Osteoblast (primary cell): ENCODE measurements at places on chromosomes 4 and X. TPM values are rescaled to one million over a fixed set of nuclear protein-coding genes. Genes with fewer than 3 reads are reported as not detected.

- no peak for DNase-seq
Observed at GRCh38 chr4:119794113-119794512, 165.5 kb upstream of the PDE5A start.

DNA sequence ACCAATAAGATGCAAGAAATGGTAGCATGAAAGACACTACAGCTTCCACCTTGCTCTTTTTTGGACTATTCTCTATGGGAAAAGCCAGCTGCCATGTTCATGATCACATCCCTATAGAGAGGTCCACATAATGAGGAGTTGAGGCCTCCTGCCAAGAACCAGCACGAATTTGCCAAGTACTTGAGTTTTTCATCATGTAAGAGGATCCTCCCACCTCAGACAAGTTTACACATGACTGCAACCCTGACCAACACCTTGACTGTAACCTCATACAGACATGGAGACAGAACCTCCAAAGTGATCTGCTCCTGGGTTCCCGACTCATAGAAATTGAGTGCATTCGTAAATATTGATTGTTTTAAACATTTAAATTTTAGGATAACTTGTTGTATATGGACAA is 135.2 kb upstream of the TSPAN5 start:
- no peak for DNase-seq

GRCh38 chrX:46823481-46823880 is 13.4 kb upstream of the RP2 start:
- DNase-seq, result no peak

DNA sequence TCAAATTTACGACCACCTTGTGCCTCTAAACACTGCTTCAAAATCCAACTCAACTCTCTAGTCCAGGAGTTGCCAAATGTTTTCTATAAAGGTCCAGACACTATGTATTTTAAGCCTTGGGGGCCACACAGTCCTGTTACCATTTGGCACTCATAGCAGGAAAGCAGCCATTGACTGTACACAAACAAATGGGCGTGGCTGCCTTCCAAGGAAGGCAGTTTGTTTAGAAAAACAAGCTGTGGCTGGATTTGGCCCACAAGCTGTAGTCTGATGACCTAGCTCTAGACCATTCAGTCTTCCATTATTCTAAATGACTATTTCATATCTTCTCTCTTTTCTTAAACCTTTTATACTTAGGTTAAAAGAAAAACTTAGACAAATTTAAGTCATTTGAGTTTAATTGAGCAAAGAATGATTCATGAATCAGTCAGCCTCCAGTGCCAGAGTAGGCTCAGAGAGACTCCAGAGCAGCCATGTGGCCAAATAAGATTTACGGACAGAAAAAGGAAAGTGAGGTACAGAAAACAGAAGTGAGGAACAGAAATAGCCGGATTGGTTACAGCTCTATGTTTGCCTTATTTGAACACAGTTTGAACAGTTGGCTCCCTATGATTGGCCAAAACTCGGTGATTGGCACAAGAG is 825.8 kb upstream of the LCORL start:
- DNase-seq, result no peak

GRCh38 chrX:124392794-124393193 is 46.4 kb downstream of the SH2D1A start:
- DNase-seq, result no peak

- DNase-seq, result no peak
Observed at GRCh38 chr4:35538807-35539206, 705.5 kb downstream of the ARAP2 start.

DNA sequence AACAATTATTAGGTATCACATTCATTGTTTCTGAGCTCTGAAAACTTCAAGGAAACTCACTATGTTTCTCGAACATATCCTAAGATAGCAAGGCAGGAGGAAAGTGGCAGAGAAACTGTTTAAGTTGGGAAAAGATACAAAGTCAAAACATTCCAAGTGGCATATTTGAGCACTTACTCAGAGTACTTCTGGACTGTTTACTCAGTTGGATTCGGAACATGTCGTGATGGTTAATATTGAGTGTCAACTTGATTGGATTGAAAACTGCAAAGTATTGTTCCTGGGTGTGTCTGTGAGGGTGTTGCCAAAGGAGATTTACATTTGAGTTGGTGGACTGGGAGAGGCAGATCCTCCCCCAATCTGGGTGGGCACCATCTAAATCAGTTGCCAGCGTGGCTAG is 298.3 kb downstream of the IL1RAPL2 start:
- DNase-seq, result no peak

- DNase-seq, result no peak
Observed at GRCh38 chr4:103197765-103198110, 405 bp downstream of the CENPE start.

Gene CENPVL2
- not detected in 2 replicates for total RNA-seq

Gene RASL11B
- under 0.01 TPM in 1 of 2 replicates, not detected in the other for total RNA-seq

Gene MAGEA11
- total RNA-seq, result not detected in 2 replicates

Gene REELD1
- not detected in 2 replicates for total RNA-seq

Gene MAGEH1
- 25.0 and 29.8 TPM in 2 replicates for total RNA-seq

Gene FAM9C
- under 0.01 TPM in 1 of 2 replicates, not detected in the other for total RNA-seq
